ENCODE measurements at places on chromosomes 7 and 10.

GRCh38 chr10:116989439-116989838, 15.5 kb downstream of the SHTN1 start:
- DNase-seq = no peak

GRCh38 chr7:151378011-151378410, 31.8 kb downstream of the WDR86 start:
- no peak for DNase-seq

DNA sequence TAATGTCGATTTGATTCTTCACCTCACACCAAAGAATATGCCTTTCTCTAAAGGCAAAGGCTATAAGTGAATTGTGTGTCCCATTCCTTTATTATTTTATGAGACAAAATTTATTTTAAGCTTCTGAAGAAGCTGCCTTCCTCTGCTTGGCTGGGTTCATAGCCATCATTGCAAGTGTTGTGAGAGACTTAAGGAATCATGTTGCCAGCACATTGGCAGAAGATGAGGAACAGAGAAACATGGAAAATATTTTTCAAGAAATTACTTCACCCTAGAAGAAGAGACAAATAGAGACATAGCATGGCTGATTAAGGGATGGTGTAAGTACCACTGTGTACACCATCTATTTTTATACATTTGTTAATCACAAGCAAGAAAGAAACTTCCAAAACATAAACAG, 230.1 kb upstream of the SEMA3E start:
- DNase-seq = no peak

GRCh38 chr7:37408291-37409228, 40.1 kb downstream of the ELMO1 start:
- no peak for DNase-seq

GRCh38 chr10:129772468-129773358, 191.4 kb downstream of the EBF3 start:
- DNase-seq = peak; percentile 27

DNA sequence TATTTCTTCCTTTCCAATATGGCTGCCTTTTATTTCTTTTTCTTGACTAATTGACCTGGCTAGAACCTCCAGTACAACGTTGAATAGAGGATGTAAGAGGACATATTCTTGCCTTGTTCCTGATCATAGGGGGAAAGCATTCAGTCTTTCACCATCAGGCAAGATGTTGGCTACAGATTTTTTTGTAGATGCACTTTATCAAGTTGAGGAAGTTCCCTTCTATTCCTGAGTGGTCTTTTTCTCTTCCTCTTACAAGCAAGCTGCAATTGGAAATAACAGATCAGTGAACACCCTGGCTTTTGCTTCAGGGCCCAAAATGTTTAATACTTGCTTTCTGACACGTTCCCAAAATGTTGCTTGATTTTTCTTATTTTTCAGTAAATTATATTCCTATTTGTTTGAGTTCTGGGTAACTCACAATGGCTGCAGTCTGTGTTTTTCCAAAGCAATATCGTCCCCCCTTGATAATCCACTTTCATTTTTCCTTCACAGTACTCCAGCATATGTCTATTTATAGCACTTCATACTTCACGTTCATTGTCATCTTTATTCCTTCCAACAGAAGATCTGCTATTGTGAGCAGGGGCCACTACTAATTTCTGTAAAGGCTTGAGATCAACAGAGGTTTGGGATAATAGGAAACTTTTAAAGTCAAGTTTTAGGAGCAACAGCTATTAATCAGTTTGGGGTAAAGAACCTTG, 11.7 kb downstream of the CPEB3 start:
- DNase-seq = no peak

Data from islet precursor cell (in vitro differentiated cells).